ENCODE measurements at places on chromosomes 6 and 20.

DNA sequence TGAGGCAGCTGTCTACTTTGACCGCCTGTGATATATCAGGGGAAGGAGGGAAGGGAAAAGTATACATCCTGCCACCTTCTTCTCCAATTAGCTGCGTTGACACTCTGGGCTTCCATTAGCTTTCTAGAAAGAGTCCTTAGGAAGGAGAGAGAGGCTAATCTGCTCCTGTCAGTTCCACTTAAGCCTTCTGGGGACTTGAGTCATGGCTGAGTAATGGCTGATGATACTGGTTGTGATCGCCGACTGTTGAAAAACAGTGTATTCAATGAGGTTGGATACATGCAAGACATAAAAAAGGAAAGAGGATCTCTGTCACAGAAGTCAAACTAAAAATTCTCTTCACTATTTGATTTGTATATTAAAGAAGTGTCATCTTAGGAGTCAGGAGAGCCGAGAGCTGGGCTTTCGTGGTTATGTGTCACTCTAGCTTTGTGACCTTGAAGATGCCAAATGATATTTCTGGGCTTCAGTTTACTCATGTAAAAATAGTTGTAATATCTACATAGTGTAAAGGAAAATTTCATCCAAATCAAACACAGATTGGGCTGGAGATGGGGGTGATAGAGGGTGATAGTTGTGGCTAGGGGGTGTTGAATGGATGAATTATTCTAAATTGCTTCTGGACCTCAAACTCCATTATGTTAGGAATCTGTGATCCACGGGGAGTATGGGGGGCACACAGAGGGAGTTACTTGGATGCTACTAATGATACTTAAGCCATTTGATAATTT lies 189.0 kb downstream of the UST start:
- DNase-seq: no peak

DNA sequence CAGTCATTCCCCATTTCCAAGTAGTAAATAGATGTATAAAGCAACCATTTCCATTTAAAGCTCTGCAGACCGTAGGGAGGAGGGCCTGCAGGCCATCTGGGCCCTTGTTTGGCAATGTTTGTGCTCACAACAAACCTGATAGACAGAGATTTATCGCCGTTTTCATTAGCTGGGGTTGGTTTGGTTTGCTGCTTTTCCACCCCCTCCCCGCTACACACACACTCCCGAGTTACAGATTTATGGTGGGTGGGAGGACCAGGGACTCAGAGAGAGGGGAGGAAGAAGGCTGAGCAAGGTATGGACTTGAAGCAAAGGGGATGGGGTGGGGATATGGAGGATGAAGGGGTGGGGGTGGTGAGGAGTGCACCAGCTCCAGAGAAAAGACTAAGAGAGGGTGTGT lies 36.6 kb upstream of the FOXP4 start:
- no peak for DNase-seq

- DNase-seq: no peak
These were observed 25.3 kb upstream of the TBC1D20 start for GRCh38 chr20:487655-488054.

DNA sequence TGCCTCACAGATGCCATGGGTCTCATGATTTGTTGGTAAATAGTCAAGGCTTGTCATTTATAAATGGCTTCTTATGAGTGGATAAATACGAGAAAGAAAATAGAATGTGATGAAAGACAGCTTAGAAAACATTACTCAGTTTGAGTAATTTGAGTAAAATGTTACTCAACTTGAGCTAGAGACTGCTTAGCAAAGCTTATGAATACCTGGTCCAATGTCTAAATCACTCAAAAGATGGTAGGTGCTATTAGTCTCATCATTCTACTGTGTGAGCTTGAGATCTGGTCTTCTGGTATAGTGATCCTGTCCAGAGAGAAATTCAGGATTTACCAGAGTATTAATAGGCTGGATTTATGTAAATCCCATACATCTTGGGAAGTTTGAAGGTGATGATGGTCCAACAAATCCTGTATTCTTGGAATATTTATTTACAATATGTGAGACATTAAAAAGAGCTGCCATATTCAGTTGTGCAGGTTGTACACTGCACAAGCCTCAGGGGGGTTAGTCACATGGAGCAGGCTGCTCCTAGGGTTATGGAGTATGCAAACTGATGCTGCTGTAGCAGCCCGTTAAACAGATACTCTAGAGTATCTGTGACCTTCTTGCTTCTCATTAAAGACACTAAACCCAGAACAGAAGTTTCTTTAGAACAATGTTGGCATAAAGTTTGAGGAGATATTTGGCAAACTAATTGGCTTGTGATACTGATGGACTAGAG lies 112.9 kb downstream of the RCAN2 start:
- no peak for DNase-seq

DNA sequence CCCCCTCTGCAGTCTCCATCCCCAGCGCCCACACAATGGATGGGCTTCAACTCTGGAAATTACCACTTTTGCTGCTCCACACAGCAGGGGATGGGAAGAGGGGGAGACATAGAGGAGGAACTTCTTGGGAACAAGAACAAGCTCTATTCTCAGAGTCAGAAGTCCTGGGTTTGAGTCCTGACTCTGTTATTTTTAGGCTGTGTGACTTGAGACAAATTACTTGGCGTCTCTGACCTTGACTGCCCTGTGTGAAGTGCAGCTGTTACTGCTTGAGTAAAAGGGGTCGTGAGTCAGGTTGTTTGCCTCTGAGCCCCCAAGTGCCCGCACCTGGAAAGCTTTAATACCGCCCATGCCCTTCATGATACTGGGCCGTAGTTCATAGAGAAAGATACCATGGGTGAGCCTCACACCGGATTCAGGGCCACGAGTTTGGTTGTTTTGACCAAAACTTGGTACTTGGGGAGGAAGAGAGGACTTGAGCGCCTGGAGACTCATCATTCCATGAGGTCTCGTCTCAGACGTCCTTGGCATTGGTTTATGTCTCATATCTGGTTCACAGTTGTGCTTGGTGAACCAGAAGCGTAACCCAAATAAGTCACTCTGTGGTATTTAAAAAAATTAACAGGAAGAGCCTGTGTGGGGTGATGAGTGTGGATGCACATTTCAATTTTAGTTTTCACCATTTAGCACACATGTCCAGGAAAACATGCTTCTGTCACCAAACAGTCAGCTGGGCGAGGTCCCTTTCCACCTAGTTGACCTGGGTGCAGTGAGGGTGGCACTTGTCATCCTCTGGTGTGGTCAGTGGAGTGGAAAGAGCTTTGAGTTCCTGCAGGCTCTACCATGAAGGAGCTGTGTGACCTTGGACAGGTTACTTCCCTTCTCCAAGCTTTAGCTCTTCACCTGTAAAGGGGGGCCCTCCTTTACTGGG lies 75.6 kb downstream of the CDC5L start:
- no peak for DNase-seq

Data from activated CD4-positive, CD25-positive, alpha-beta regulatory T cell treated with anti-CD3 and anti-CD28 coated beads, Interleukin-2, amount 50 U/mL, for 16 hours (primary cell).